Erythroblast (primary cell): ENCODE measurements at places on chromosomes 12 and 14.

DNA sequence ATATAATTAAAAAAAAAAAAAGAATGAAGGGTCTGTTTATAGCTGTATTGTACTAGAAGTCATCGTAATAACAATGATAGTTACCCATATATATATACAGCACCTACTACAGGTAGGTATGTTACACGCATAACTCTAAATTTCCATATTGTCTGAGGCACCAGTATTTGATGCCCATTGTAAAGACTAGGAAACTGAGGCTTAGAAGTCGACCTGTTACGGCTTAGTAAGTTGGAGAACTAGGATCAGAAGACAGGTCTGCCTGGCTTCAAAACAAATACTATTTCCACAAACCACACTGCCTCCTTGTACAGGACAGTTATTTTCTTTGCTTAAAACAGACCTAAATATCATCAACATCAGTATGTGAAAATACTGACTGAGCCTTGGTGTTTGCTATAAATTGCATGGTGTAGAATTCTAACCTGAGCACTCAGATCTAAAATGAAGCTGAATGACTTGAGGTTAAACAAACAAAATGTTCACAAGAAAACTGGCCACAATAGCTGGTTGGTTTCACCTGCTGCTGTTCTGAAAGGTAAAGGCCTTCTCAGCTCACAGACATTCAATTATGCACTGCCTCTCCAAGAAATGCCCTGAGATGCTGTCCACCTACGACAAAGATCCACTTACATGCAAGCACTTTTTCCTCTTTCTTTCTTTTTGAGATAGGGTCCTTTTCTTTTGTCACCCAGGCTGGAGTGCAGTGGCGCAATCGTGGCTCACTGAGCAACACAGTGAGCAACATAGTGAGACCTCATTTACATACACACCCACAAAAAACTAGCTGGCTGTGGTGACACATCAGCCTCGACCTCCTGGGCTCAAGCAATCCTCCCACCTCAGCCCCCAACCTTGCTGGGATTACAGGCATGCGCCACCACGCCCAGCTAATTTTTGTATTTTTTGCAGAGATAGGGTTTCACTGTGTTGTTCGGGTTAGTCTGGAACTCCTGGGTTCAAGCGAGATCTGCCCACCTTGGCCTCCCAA lies 35.7 kb downstream of the SSH1 start:
- no peak for DNase-seq

GRCh38 chr14:78785265-78785664 lies 615.1 kb downstream of the NRXN3 start:
- no peak for DNase-seq

DNA sequence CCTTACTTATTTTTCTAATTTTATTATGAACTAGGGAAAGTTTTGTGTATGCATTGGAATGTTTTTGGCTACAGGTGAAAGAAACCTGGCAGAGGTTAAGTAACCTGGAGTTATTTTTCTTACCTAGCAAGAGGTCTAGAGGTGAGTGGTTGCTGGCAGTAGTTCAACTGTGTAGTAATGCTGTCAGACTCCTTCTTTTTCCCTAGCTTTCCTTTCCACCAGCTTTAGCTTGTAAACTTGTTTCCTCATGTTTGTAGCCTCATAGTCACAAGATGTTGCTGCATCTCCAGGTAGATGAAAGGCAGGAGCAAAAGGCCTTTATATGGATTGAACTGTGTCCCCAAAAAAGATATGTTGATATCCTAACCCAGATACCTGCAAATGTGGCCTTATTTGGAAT lies 105.1 kb upstream of the AMIGO2 start:
- no peak for DNase-seq

DNA sequence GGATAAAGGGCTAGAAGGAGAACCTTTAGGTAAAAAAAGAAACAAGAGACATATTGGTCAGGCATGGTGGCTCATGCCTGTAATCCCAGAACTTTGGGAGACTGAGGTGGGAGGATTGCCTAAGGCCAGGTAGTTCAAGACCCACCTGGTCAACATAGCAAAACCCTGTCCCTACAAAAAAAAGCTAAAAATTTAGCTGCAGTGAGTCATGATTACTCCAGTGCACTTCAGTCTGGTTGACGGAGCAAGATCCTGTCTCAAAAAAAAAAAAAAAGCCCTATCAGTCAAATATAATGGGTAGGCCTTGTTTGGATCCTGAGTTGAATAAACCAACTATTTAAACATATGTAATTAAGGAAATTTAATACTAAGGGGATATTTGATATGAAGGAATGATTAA lies 54.2 kb downstream of the PPP1R36 start:
- no peak for DNase-seq

DNA sequence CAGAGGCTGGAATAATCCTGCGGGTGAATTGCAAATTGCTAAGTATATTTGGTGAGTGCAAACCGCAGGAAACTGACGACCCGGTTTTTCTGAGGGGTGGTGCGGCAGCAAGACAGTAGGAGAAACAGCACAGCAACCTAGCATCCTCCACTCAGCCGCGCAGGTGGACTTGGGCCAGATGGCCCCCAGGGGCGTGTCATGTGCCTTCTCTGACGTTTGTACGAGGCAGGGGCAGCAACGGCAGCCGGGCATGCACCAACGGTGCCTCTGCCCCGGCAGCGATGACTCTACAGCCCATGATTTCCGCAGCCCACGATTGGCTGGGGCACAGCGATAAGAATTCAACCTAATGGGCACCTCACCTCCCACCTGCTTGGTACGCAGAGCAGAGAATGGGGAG lies 11.1 kb upstream of the CLEC2A start:
- no peak for DNase-seq

DNA sequence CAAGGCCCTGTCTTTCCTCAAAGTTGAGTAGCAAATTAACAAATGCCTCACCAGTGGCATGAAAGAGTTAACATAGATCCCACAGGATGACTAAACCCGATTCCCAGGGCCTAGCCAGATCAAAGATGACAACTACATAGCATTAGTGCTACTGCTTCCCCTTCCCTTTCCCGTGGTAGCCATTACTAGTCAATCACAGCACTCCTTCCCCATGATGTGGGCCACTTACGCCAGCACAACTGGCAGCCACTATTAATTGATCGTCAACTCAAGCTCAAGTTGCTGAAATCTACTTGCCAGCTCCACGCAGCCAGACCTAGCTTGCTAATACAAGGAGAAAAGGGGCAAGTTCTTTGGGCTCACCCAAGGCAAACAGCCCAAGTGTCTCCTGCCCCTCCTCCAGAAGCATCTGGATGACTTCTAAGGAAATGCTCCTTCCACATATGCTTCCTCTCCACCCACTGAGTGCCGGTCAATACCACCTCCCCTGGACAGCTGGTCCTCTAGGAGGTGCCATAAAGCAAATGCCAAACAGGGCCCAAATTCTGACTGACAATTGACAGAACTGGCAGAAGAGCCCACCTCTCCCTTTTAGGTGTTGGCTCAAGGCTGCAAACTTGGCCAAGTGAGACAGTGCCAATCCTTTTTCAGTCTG lies 72.6 kb downstream of the NUAK1 start:
- no peak for DNase-seq

DNA sequence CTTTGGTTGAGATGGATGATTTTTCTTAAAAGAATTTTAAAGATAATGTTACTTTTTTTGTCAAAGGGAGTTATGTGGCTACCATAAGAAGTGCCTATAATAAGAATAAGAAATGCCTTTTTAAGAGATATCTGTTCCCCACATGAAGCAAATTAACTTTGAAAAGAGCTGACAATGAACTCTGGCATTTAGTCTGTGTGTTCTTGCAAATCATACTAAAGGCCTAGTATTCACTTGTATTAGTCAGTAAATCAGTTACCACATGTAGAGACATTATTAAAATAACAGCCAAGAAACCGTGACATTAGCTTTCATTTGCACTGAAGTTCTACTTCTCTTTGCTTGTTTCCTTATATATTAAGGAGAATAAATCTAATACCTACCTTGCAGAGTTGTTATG lies 296.3 kb downstream of the CCDC91 start:
- no peak for DNase-seq

GRCh38 chr14:58465421-58465820 lies 37.9 kb downstream of the KIAA0586 start:
- no peak for DNase-seq

GRCh38 chr12:130398100-130398848 lies 60.6 kb downstream of the PIWIL1 start:
- no peak for DNase-seq
